Fibroblast of skin of right biceps (primary cell): ENCODE measurements at places on chromosomes 5 and 9.

DNA sequence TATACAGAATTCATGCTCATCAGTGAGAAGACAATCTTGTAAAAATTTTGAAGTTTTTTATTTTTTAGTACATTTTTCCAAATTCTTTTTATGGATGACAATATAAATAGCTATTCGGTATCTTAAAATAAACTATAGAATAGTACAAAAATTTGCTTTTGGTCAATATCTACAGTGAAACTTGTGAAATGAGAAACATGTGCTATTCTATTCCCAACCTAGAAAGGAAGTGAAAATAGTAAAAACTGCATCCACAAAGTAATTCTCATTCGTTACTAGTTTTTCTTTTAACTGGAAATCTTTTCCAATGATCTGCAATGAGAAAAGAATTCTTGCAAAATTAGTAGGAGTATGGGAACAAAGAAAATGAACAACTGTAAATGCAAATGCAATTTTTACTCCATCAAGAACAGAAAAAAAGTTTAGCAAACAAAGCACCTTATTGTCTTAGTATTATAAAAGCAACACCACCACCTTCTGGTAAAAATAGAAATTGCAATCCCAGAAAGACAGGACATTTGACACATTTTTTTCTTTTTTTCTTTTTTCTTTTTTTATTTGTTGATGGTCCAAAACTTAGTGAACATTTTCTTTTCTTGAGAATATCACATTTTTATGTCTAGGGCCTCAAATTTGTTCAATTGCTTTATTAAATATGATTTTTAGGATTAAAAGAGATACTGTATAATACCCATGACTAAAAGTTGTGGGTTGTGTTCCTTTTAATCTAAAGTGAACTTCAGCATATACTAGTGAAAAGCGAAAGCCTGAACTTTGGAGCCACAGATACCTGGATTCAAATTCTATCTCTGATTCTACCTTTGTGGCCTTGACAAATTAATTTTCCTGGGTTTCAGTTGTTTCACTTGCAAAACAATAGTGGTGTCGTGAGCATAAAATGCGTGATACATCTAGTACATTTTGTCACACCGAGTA lies 72.3 kb downstream of the SLCO4C1 start:
- DNase-seq: peak; percentile 13

- peak; percentile 11 for DNase-seq
These were observed 6.1 kb downstream of the SUSD3 start for GRCh38 chr9:93064392-93065134.

- DNase-seq: peak; percentile 91
These were observed 311.6 kb upstream of the PRR16 start for GRCh38 chr5:120152472-120152871.

GRCh38 chr9:93731963-93732362 lies 155.6 kb downstream of the PHF2 start:
- DNase-seq: no peak

DNA sequence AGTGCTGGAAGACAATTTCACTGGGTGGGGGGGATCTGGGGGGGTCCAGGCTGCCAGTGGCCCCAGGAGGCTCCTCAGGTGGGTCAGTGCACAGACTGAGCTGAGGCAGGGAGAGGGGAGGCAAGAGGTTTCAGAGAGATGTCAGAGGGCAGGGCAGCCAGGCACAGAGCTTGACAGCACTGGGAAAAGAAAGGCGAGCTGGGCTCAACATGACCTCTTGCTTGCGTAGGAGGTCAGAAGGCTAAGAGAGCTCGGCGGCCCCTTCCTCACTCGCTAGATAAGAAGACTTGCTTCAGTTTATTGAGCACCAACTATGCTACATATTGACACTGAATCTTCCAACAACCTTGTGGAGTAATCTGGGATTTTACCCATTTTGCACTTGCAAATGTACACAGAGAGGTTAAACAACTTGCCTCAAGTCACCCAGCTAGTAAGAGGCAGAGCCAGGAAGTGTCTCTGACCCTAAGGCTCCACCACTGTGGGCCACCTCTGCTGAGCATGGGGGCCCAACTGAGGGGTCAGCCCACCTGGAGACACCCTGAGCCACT lies 3.5 kb downstream of the PDLIM7 start:
- DNase-seq: no peak

- DNase-seq: no peak
These were observed 30.9 kb upstream of the SEMA6A start for GRCh38 chr5:116605310-116606070.

GRCh38 chr5:107388141-107388861 lies 282.4 kb downstream of the EFNA5 start:
- DNase-seq: peak; percentile 95

DNA sequence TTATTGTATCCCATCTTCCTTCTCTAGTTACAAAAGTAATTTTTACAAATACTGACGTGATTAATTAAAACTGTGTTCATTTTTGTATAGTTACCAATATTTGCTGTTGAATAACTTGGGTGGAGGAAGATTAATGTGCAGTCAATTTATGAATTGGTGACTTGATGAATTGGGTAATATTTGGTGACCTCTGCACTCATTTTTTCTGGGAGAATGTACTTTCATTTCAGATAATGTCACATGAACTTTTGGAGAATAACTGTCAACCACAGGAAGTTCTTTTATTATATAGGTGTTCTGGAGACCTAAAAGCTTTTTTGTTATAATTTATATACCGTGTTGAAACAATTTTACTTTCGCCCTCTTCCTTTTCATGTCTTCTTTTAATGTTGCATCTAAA lies 26.4 kb upstream of the FKTN start:
- no peak for DNase-seq

- DNase-seq: no peak
These were observed 14.6 kb upstream of the DAP start for GRCh38 chr5:10775646-10776045.

DNA sequence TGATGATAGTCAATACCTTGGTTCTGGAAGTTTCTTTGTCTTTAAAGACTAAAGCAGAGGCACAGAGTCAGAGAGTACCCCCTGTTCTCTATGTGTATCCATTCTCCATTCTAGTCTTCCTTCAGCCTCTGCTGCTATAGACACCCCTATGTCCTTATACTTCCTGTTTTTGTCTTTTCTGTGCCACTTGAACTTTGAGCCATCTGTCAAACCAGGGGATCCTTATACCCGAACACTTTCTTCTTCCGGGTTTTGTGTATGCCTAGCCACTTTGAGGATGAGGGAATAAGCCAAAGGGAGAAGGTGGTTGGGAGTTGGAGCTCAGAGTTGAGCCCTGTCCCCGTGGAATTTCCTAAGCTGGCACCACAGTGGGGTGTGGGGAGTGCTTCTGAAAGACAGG lies 61.1 kb upstream of the IL6ST start:
- no peak for DNase-seq

DNA sequence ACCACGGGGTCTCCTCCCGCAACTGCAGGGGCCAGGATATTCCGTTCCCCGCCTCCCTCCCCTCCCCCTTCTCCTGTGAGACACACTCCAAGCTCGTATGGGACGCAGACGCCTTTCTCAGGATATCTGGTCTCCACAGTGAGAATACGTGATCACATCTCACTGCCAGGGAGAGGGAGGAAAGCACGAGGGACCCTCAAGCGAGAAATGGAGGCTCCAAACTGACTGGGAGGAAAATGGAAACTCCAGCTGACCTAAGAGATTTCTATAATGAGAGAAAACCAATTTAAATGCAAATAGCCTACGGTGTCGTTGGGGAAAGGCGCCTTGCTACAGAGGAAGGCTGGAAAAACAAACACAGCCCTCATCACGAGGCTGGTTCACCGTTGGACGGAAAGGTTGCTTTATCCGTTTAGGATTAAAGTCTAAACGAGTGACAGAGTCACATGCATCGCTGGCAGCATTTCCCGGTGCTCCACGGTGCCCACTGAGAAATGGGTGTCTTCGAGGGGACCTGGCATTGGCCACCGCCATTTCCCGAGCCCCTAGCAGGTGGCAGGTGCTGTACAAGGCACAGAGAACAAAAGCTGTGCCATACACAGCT lies 116.9 kb upstream of the CPEB4 start:
- DNase-seq: peak; percentile 28

DNA sequence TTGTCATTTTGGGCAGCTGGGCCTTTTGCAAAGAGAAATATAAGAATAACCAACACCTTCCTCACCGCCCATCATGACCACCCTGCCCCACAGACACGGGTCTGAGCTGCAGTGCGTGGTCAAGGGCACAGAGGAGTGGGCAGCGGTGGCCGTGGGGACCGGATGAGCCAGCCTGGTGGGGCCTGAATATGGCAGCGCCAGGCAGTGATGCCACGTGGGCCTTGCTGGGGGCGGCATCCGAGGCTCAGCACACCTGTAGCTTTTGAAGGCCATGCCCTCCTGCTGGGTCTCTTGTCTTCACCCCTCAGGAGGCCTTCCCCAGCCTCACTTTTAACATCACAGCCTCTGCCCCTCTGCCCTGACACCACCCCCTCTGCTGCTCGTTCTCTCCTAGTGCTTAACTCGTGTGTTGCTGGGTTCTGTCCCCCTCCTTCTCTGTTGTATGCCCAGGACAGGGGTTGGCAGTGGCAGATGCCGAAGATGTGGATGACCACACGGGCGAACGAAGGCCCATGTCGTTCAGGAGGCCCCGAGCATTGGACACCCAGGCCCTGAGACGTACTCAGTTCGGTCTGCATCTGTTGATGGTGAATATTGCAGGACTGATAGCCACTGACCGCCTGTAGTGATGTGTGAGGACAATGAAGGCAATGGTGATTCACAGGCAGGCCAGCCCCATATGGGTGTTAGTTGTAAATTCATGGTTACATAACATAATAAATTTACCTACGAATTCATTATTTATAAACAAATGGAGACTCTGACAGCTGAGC lies 46.0 kb downstream of the AHRR start:
- DNase-seq: no peak

GRCh38 chr5:174057206-174057605 lies 11.7 kb downstream of the NSG2 start:
- no peak for DNase-seq

GRCh38 chr5:74665816-74666215 lies 19.2 kb upstream of the HEXB start:
- DNase-seq: no peak

GRCh38 chr5:1666221-1666620 lies 133.4 kb downstream of the MRPL36 start:
- DNase-seq: no peak

- peak; percentile 38 for DNase-seq
These were observed 247.3 kb upstream of the TAS2R1 start for GRCh38 chr5:9877488-9877887.

- no peak for DNase-seq
These were observed 455.1 kb upstream of the TLE4 start for GRCh38 chr9:79116709-79117108.
